ENCODE measurements at places on chromosomes 2 and 18.

DNA sequence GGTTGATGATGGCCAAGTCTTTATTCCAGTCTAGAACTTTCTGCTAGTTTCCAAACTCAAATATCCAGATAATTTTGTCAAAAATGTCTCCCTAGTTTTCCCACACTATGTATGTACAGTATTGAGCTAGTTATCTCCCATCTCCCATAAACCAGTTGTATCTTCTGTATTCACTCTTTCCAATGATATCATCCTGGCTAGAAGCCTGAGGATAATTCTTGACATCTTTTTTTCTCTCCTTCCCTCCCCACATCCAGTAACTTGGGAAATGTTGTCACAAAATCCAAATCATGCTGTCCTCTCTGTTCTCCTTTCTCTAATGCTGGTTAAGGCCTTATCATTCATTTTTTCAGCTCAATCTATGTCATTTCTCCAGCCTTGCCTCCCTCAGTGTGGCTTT, 553.8 kb upstream of the FANCL start:
- no peak overlapping the region for H3K27ac ChIP-seq
- DNase-seq: no peak
- H3K27me3 ChIP-seq: no peaks in the 10 kb centered on the region
- H3K4me1 ChIP-seq: no peaks in the 10 kb centered on the region
- H3K36me3 ChIP-seq: no peaks in the 10 kb centered on the region

- H3K27ac ChIP-seq: no peak overlapping the region
- no peak overlapping the region for H3K4me3 ChIP-seq
These were observed 26.9 kb downstream of the SGPP2 start for GRCh38 chr2:222451224-222451674.

- H3K27ac ChIP-seq: no peak overlapping the region
- H3K4me1 ChIP-seq: peaks cover 10% of the 10 kb centered on the region
- no peaks in the 10 kb centered on the region for H3K36me3 ChIP-seq
- DNase-seq: no peak
- no peak overlapping the region for H3K4me3 ChIP-seq
These were observed 8.7 kb upstream of the AAK1 start for GRCh38 chr2:69652206-69652605.

GRCh38 chr2:208042041-208042440, 16.7 kb upstream of the PLEKHM3 start:
- H3K27ac ChIP-seq: no peak overlapping the region
- no peak overlapping the region for H3K4me3 ChIP-seq
- peaks cover 4% of the 10 kb centered on the region for H3K4me1 ChIP-seq
- no peaks in the 10 kb centered on the region for H3K27me3 ChIP-seq

- no peaks in the 10 kb centered on the region for H3K36me3 ChIP-seq
- H3K27me3 ChIP-seq: no peaks in the 10 kb centered on the region
- no peak overlapping the region for H3K4me3 ChIP-seq
These were observed 85.0 kb upstream of the LYPD1 start for GRCh38 chr2:132754867-132755472.

GRCh38 chr2:191692502-191693115, 14.7 kb downstream of the NABP1 start:
- H3K36me3 ChIP-seq: no peaks in the 10 kb centered on the region
- H3K27ac ChIP-seq: no peak overlapping the region
- H3K27me3 ChIP-seq: no peaks in the 10 kb centered on the region
- H3K4me1 ChIP-seq: peaks cover 48% of the 10 kb centered on the region
- no peak for DNase-seq

GRCh38 chr2:160014227-160014626, 48.2 kb downstream of the PLA2R1 start:
- no peaks in the 10 kb centered on the region for H3K36me3 ChIP-seq
- H3K27me3 ChIP-seq: no peaks in the 10 kb centered on the region
- no peak for DNase-seq

DNA sequence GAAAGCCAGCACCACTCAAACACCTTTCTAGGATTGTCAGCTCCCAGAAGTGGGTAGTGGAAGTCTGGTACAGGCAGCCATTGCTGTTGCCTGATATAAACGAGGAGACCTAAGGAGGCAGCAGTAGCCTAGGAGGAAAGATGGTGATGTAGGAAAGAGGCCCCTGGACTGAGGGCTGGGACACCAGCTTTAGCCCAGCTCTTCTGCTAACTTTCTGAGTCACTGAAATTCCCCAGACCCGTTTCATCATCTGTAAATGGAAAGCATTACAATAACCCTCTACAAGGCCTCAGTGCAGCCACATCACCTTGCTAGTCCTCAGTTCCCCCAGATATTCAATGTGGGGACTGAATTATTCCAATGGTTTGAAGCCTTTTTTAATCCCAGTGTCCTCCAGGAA, 336.5 kb downstream of the TNS1 start:
- no peaks in the 10 kb centered on the region for H3K27me3 ChIP-seq
- no peak overlapping the region for H3K4me3 ChIP-seq
- no peak overlapping the region for H3K27ac ChIP-seq
- no peak for DNase-seq
- H3K4me1 ChIP-seq: peaks cover 14% of the 10 kb centered on the region

DNA sequence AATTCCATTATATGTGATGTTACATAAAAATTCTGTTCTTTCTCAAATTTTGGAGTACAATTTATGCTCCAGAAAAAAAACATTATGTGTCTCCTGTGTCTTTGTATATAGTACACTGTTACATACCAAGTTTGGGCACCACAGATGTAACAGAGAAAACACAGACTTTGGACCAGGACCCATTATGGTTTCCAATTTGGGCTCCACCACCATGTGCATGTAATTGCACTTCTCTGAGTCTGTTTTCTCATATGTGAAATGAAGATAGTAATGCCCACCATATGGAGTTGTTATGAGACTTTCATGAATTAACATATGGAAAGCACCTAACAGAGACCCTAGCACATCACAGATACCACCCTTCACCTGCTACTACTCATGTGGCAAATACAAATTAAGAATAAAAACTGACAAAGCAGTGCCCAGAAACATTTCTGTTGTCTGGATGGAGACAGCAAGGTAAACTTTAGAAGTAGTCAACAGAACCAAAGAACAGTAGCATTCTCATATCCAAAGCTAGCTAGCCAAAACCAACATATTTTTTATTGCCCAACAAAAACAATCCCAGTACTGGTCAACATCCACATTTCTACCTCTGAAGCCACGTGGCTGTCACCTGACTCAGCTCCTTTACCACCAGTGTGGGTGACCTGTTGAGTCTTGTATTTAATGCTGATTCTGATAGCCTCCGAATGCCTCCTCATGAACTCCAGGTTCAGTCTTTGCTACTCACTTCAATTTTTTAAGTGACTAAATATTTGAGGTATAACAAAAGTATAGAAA, 42.9 kb downstream of the ANTXR1 start:
- no peak overlapping the region for H3K27ac ChIP-seq
- H3K27me3 ChIP-seq: no peaks in the 10 kb centered on the region
- no peak overlapping the region for H3K4me3 ChIP-seq
- no peaks in the 10 kb centered on the region for H3K4me1 ChIP-seq

- no peak overlapping the region for H3K4me3 ChIP-seq
- DNase-seq: no peak
- no peak overlapping the region for H3K27ac ChIP-seq
- no peaks in the 10 kb centered on the region for H3K27me3 ChIP-seq
- no peaks in the 10 kb centered on the region for H3K36me3 ChIP-seq
These were observed 99.5 kb downstream of the DCC start for GRCh38 chr18:52439457-52439856.
